ENCODE measurements at places on chromosomes 2 and 18.

GRCh38 chr2:60987041-60987440 is 30.5 kb upstream of the PEX13 start:
- no peak for DNase-seq

DNA sequence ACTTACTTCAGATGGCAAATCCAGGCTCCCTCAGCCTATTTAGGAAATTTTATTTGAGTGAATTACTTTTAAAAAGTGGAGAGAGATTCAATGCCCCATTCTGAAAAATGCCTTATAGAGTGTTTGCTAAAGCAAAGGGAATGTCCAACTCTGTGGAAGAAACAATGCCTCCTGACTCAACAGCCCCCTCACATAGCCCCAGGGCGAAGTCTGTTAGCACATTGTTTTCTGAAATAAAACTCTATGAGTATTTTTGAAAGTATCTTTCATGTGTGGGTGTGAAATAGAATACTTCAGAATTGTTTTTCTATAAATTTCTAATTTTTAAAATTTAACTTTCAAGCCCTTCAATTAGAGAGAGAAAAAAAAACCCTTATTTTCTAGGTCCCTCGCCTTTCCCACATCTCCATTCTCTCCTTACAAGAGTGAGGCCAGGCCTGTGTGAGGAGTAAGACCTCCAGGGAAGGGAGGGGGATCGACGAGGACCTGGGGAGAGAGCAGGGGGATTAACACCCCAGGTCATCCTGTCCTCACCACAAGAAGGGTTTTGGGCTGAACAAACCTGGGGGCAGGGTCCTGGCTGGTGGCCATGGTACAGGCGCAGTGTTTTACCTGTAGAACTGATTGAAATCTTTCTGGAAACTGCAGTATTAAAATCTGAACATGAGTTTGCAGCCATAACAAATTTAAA is 141.4 kb downstream of the SNTG2 start:
- no peak for DNase-seq

DNA sequence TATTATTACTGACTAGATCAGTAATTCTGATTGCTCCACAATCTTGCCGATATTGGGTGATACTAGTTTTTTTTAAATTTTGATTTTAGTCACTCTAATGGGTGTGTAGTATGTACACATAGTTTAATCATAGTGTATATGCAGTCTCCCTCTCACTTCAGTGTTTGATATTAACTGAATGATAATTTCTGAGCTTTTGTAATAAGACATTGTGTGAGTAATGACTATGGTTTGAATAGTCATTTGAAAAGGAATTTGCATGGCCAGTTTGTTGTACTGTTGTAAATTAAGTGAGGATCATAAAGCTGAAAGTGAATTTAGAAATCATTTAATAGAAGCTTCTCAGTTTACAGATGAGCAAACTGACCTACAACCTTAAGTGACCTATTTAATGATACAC is 33.4 kb downstream of the USP14 start:
- no peak for DNase-seq

DNA sequence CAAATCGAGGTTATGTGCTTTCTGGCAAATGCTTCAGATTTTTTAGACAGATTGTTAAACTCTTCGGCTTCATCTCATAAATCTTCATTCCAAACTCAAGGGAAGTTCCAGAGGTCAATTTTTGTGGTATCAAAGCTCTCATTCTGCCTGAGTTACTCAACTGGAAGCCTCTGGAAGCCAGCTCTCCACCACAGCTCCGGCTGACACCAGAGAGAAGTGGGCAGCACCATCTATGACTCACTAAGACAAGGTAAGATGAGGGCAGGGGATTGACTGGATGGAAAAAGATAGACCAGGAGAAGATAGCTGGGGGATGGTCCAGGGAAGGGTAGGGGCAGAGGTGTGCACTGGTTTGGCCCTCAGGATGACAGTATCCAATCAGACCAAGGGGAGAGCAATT is 137.3 kb upstream of the HNRNPA3 start:
- no peak for DNase-seq

DNA sequence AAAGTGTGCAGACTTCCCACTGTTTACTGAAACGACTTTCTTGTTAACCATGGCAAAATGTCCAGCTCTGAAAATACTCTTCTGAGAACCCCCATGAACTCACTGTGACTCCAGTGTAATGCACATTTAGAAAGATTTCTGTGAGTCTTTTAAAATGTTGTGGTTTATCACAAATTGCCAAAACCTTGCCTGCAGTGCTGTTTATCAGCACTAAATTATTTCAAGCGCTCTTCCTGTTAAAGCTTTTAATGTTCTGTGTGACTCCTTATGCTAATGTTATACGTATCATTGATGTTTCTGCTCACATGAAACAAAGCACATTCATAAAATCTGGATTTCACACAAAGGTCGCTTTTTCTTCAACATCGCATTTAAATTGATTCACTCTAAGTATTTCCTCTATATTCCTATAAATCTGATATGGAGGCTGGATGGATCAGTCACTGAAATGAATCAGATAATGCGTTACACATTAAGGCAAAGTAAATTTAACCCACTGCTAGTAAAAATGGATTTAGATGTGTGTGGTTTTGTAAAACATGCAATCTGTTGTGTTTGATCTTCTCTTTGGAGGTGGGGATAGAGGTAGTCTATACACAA is 521.2 kb downstream of the NYAP2 start:
- no peak for DNase-seq

Data from CD8-positive, alpha-beta T cell (primary cell).